ENCODE measurements at places on chromosomes 6 and 20.

DNA sequence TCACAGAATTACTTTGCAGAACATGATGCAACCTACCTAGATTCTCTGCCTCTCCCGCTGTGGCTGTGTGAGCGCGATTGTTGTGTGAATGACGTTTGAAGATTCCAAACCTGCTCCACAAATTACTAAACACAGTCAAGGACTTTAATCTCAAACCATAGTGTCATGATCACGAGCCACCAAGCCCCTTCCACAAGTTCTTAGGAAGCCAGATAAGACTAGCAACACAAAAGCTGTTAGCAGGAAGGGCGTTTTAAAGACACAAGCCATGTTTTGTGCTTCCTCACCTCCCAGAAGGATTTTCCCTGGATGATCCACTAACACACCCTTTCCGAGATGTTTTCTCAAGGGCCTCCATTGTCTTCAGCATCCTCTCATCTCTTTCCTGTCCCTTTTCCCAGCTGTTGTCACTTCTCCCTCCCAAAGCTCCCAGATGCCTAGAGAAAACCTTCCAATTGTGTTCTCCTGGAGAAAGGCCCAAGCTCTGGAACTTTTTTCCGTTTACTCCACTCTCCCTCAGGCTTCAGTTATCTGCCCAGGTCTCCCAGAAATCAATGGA is 12.8 kb downstream of the OPN5 start:
- no peak for DNase-seq

DNA sequence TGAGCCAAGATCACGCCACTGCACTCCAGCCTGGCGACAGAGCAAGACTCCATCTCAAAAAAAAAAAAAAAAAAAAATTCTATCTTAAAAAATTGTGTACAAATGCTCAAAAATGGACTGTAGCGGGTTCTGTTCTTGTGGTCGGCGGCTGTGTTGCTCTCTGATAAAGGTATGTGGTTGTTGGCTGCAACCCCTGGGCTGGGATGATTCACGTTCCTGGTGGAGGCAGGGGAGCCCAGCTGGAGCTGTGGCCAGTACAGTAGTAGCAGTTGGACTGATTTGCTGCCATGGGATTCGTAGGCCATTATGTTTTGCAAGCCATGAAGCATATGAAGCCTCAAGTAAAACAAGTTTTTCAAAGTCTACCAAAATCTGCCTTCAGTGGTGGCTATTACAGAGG is 22.3 kb downstream of the MDN1 start:
- DNase-seq: no peak

- no peak for DNase-seq
Measured at GRCh38 chr6:121880831-121881230, 445.4 kb downstream of the GJA1 start.

DNA sequence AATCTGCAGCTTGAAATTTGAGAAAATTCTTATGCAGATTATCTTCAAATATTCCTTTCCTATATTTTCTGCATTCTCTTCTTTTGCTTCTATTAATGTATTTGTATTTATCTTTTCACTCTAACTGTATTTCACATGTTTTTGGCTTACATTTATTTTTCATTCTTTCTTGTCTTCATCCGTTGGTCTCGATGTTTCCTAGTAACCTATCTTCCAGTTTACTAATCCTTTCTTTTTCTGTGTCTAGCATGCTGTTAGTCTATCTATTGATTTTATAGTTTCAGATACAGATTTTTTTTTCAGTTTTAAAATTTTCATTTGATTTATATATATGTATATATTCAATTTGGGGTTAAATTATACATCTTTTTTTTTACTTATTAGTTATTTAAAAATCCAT is 556.2 kb downstream of the RFPL4B start:
- DNase-seq: no peak

- DNase-seq: no peak
Measured at GRCh38 chr6:56714273-56714672, 71.6 kb upstream of the DST start.

GRCh38 chr20:39059036-39059435 is 96.9 kb downstream of the DHX35 start:
- DNase-seq: no peak

DNA sequence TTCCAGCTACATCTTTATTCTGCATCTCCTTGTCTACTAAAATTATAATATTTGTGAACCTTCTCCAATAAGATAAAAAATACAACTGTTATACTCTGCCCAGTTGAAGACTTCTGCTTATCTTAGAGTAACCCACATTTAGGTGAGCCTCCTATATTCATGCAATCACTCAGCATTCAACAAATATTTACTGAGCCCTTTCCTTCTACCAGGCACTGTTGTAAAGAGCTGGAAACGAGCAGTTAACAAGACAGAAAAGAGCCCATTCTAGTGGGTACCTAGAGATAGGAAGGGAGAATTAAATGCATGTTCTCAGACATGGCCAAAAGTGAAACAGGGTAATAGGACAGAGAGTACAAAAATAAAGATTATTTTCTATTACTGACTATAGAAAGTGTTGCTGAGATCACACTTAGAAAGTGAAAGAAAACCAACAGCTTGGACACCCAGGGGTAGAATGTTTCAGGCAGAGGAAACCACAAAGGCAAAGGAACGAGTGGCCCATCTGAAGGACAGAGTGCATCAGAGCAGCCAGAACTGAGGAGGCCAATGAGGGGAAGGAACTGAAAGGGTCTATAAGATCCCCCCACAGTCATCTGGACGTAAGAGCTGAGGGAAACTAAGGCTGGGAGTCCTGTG is 50.8 kb upstream of the SMLR1 start:
- no peak for DNase-seq

All from effector CD4-positive, alpha-beta T cell (primary cell).